ENCODE measurements at places on chromosomes 7 and 10.

GRCh38 chr10:123404357-123404756 is 250.2 kb downstream of the BUB3 start:
- no peak for DNase-seq

- no peak for DNase-seq
These were observed 87.0 kb downstream of the LARP4B start for GRCh38 chr10:844552-844951.

DNA sequence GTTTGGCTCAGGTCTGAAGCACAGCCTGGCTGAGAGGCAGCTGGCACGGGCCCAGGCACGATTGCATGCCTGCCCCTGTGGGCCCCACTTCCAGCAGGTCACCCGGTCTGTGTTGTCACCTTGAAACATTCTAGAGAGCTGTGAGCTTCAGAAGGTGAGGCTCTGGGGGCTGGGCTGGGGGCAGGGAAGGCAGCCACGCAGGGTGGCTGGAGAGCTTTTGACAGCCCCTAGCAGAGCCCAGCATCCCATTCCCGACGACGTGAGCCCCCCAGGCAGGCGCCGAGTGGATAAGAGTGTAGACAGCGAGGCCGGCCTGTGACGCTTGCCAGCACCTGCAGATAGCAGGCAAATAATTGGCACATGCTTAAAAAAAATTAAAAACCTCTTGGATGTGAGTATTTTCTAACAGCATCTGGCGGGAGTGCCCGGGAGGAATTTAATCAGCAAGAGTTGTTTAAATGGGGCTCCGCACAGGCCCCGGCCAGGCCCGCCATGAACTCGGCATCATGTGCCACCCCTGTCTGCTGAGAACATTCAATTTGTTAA is 212.0 kb upstream of the TBX20 start:
- DNase-seq = no peak

DNA sequence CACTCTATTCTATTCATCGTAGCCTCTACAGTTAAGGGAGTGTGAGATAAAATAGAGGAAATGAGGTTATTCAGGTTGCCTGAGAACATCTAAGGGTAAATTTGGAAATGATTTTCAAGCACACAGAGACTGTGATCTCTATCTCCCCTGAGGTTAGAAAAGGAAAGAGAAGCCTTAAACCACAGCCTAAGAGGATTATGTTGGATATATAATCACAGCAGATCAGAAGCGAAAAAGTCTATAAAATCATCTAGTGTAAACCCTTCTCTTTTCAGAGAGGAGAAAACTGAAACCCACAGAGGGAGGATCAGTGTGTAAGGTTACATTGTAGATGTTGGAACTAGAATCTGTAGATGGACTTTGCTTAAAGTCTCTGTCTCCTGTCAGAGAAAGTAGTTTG is 90.6 kb upstream of the SEMA3E start:
- no peak for DNase-seq

DNA sequence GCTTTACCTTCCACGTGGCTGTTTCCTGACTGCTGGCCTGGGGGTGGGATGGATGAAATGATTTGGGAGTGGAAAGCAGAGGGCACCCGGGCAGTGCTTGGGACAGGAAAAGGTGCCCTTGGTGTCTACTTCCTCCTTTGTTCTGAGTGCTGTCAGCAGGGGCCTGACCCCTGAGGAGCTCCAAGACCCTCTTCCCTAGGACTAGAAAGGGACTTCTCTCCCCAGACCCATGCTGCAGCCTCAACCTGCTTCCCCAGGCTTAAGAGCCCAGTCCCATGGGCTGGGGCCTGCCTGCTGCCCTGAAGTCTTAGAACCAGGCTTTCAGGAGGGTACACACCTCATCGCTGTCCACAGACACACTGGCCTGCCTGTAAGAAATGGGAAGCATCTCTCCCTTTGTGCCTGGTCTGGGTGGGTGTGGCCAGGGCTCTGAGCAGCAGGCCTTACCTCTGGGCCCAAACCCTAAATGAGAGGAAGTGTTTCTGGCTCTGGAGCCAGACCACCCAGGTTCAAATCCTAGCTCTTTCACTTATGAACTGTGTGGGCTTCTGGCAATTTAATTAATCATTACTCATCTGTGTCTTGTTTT is 12.9 kb downstream of the CDH23 start:
- DNase-seq = no peak

GRCh38 chr7:40331915-40332314 is 197.1 kb downstream of the SUGCT start:
- DNase-seq = no peak

DNA sequence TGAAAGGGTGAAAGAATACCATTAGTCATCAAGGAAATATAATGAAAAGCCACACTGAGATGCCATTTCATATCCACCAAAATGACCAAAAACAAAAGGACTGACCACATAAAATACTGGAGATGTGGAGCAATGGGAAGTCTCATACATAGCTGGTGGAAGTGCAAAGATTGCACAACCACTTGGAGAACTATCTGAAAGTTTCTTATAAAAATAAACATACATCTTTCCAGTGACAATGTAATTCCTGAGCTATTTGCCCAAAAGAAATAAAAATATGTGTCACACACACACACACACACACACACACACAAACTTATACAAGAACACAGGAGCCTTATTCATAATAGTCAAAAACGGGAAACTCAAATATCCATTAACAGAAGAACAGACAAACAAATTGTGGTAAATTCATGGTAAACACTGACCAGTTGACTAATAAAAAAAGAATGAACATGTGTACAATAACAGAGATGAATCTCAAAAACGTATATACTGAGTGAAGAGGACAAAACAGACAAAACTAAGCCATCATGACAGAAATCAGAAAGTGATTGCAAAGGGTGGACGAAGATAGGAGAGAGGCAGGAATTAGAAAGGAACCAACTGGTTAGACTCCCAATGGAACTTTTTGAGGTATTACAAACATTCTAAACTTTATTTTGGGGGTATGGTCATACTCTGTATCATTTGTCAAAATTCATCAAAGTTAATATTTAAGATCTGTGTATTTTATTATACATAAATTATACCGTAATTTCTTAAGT is 21.5 kb downstream of the WASL start:
- no peak for DNase-seq

- peak; percentile 80 for DNase-seq
These were observed 8.0 kb downstream of the DLX5 start for GRCh38 chr7:97016381-97017191.

- DNase-seq = no peak
These were observed 119.0 kb upstream of the CACUL1 start for GRCh38 chr10:118873738-118874105.

DNA sequence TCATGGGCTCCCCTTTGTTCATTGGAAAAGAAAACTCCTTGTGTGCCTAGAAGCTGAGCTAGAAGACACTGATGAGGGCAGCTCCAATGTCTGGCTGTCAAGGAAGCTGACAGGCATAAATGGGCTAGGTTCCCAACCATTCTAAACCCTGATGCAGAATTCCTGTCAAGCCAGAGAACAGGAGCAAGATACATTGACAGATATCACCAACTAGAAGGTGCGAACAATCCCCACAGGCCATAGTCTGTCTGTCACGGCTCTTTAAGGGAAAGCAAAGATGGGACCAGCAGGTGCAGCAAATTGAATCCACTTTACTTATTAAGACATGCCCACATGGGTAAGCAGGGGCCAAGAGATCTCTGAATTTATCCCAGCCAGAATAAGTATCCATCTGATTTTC is 617.9 kb upstream of the POT1 start:
- no peak for DNase-seq

- DNase-seq = no peak
These were observed 455.0 kb downstream of the GFRA1 start for GRCh38 chr10:115818012-115818411.

DNA sequence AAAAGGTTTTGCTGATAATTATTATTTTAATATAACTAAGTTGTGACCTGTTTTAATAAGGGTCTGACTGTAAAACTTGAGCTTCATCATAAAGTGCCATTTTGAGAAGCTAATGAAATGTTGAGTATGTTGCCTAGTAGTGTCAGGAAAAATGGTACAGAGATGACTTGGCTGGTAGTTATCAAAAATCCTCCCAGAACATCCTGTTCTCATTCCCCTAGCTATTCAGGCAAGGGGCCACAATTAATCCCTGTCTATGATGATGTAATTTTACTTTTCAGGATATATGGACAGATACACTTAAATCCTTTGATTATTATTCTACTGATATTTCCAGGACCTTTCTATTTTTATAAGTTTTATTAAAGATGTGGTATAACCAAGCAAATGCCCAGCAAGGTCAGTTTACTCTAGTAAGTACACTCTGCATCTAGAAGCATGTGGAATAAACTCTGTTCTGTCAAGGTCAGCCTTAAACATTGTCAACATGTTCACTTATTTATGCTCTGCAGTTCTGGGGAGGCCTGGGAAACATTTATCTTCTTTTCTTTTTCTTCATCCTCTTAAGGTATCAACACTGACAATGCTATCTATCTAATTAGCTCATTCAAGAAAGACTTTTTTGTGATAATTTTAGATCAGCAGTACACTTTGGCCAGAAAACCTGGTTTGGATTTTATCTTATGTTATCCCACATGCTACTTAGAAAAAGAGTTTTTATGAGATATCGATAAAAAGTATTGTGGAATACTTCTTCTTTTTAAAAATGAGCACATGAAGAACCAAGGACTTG is 32.1 kb downstream of the BTRC start:
- DNase-seq = no peak

GRCh38 chr7:55903985-55904759 is 16.9 kb downstream of the ZNF713 start:
- no peak for DNase-seq

DNA sequence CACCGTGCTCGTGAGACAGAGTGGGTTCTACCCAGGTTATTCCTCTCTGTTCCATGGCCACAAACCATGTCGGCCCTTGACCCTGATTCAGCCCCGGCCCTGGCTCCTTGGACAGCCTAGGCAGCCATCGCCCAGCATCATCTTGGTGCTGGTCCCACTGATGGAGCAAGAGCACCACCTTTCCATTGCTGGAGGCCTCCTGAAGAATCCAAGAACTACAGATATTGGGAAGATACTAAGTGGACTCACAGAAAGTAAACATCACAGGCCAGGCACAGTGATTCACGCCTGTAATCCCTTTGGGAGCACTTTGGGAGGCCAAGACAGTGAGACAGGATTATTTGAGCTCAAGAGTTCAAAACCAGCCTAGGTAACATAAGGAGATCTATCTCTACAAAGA is 125.1 kb downstream of the NT5C2 start:
- no peak for DNase-seq

- no peak for DNase-seq
These were observed 60.6 kb upstream of the SHH start for GRCh38 chr7:155872678-155873369.

DNA sequence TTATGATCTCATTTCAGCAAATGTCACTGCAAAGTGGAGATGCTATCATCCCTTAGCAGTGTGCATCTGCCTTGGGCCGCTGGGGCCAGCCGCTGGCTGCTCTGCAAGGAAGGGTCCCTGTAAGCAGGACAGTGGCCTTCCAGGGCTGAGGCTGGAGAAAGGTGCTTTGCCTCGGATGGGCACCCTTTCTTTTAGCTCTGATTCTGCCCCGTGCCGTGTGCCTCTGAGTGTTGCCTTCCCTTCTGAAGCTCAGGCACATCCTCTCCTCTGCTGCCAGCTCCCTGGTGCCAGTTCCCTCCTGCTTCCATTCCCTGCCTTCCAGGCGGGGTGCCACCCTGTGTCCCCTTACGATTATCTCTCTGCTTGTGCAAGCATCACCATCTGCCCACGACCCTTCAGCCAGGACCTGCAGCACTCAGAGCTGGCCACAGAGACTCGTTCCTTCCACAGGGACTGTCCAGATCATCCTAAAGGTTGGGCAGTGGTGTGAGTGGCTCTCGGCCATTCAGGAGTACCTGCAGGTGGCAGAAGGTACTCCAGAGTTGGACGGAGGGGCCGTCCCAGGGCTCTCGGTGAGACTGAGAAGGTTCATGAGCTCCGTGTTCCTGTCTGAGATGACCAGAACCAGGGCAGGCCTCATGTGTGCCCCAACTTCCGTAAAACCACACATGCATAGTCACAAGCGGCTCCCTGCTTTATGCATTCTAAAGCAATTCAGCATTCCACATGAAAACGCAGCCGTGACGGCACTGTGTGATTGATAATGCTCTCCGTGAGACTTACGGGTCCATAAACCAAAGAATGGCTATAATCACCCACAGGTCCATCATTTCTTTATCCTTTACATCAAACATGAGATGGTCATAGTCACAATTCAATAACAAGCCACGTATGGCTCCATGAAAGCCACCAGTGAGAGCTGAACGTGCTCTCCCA is 371.4 kb downstream of the DNAJB6 start:
- no peak for DNase-seq

DNA sequence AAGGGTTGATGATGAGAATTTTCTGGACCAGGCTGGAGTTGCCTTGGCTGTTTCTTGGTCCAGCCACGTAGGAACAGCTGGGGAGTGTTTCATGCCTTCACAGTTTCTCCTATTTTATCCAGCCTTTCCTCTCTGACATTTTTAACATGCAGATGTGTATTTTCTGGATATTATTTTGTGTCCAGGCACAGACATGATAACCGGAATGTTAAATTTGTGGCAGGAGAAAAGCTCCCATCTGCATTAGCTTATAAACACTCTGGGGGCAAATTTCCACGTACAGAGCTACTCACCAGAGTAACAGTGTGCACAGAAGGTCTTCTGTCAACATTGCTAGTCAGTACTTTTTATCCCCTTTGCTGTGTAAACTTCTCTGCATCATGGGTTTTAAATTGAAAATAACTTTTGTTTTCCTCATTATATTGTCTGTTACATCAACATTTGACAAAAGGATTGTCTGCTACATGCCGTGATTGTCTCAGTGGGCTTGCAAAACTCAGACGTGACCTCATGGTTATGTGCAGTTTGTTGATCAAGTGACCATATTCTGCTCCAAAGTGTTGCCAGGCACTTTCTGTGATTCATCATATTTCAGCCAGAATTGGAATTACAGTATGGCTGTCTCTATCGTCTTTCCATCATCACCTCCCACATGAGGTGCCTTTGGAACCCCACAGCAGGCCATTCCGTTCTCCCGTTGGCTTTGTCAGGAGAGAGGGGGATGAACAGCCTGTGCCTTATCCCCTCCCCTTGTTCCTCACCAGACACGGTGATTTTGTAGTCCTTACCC is 41.4 kb downstream of the INSYN2A start:
- DNase-seq = no peak

GRCh38 chr7:95993380-95993779 is 221.0 kb downstream of the DYNC1I1 start:
- no peak for DNase-seq

DNA sequence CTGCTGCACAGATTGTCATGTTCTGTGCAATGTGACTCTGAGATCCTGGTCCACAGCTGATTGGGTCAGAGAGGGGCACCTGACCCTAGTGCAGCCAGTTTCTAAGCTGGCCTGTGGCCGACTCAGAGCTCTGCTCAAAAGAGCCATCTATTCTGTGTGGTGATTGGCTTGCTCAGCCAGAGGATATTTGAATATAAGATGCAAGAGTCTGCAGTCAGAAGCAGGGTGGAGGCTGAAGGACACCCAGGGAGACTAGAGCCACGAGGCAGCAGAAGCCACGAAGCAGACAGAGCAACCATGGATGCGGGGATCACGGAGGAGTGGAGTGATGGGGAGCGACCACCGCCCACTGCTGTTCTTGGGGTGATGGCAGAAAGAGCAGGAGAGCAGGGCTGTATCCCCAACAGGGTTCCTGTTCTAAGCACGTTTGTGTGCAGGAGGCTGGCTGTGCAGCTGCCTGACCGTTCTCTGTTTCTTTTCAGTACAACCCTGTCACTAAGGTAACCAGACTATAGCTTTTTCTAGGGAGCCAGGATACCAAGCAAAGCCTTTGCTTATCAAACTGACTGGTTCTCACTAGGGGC is 19.5 kb upstream of the RHEB start:
- DNase-seq = no peak
